ENCODE measurements at places on chromosomes 5 and 9.

GRCh38 chr5:11510889-11511288 lies 393.4 kb downstream of the CTNND2 start:
- DNase-seq, result no peak

- DNase-seq, result no peak
Observed at GRCh38 chr9:80004714-80005113, 432.9 kb downstream of the TLE4 start.

GRCh38 chr5:131381777-131382176 lies 117.9 kb downstream of the CDC42SE2 start:
- no peak for DNase-seq

GRCh38 chr5:102421647-102422046 lies 77.2 kb downstream of the SLCO6A1 start:
- DNase-seq, result no peak

GRCh38 chr9:23824830-23825591 lies 1.0 kb downstream of the ELAVL2 start:
- DNase-seq, result no peak

GRCh38 chr9:36025746-36026145 lies 11.0 kb upstream of the RECK start:
- no peak for DNase-seq

GRCh38 chr5:9927521-9927997 lies 297.4 kb upstream of the TAS2R1 start:
- DNase-seq, result no peak

DNA sequence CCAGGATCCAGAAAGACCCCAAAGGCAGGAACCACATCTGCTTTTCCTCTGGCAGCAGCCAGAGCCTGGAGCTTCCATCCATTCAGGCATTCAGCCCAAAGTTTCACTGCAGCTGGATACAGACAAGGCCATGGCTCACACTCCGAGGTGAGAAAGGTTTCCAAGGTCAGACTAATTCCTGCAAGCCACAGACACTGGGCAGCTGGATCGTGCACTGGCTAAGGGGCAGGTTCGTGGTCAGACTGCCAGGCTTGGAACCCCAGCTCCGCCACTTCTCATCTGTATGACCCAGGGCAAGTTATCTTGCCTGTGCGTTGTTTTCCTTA lies 36.9 kb downstream of the SPOCK1 start:
- DNase-seq, result no peak

GRCh38 chr5:123178683-123179082 lies 89.6 kb downstream of the PRDM6 start:
- DNase-seq, result no peak

DNA sequence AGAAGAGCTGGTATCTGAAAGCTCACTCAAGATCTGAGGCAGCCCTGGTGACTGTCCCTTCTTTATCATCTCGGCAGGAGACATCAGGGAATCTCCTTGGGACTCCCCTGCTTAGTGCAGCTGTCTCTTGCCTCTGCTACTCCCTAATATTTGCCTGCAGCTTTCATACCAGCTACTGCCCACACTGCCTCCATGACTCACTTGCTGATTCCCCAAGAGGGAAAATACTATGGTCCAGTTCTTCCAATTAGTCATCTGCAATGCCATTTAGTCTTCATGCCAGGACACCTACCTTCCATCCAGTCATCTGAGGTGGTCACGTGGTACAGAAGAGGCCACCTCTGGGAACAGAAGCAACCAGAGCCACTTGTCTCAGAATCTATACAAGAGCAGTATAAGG lies 270.8 kb downstream of the NTRK2 start:
- no peak for DNase-seq

DNA sequence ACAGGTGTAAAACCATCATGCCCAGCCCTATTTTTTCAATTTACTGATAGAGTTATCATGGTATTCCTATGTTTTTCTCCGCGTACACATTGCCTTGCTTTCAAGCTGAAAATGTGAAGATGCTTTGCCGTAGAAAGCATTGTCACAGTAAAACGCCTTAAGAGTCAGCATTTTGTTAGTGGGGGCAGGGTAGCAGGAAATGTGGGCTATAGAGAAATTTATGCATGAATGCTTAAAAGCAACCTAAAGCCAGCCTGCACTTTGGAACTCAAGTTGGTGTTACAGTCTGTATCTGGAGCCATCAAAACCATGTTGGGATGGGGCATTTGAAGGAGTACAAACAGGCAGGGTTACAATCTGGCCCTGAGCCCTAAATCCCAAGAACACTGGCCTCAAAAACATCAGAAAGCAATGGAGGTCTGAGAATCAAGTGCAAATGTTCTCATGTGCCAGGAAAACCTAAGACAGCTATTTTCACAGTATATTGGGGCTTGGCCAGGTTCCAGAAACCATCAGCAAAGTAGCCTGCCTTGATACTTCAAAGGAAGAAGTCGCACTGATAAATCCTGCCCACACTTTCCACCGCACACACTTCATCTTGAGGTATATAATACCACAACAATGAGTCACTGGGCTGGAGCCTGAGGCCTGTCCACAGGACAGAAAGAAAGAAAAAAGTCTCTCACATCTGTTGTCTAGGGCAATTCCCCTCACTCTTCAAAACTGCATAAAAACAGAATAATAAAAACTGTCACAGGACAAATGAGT lies 313.8 kb downstream of the ENC1 start:
- DNase-seq, result peak; percentile 96

GRCh38 chr5:142829801-142830220 lies 59.6 kb downstream of the ARHGAP26 start:
- DNase-seq, result no peak
